ENCODE measurements at places on chromosomes 5 and 9. TPM values are rescaled to one million over a fixed set of nuclear protein-coding genes. Genes with fewer than 3 reads are reported as not detected.
A peak's percentile ranks its signal among the peaks of the same experiment; 100 is the strongest.

- DNase-seq = no peak
Observed at GRCh38 chr9:115596021-115596745, 478.2 kb upstream of the TNC start.

The PLPP7 gene
- total RNA-seq = 6.0 TPM

DNA sequence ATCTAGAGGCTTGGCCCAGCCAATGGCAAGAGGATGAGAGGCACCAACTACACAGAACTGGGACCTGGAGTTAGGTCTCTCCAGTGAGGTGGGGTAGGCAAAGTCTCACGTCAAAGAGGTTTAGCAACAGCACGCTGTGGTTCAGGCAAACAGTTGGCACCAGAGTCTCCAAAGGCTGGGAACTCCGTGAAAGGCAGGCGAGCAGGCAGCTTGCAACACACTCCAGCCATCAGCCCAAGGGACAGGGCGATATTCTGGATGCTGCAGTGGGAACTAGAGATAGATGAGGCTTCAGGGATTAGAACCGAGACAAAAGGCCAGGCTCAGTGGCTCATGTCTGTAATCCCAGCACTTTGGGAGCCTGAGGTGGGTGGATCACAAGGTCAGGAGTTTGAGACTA, 129.1 kb downstream of the PDZD2 start:
- no peak for DNase-seq

GRCh38 chr5:90570034-90570433, 11.4 kb downstream of the ADGRV1 start:
- no peak for DNase-seq

GRCh38 chr5:77086689-77087483, at the start of gene ZBED3:
Gene ZBED3 (minus strand): TSS chr5:77087285. CDS start chr5:77077878, 9,407 bp downstream.
- peak; percentile 80 for DNase-seq

DNA sequence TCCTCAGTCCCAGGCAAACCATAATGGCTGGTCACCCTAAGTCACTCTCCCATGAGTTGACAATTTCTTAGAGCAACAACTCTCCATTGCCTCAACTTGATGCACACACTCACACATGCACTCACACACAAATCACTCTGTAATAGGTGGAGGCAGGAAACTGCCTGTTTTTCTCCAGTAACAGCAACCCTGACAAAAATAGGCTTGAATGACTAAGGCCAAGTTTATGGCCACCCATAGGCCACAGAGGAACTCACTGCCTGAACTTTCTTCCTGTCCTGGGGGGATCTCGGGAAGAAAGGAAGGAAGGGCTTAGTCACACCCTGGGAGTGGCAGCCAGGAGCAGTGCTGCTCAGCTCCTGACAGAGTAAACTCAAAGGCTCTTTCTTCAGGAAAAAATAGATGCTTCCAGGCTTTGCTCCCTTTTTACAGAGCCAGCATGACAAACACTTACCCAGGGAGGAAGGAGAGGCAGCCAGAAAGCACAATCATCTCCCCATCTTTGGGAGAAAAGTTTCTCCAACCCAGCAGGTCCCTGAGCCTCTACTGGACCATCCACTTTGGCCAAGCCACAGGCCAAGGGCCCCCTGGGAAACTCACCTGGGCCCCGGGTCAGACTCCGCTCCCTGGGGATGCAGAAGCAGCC, 368 bp downstream of the SH3TC2 start:
- peak; percentile 95 for DNase-seq

- DNase-seq = no peak
Observed at GRCh38 chr5:157679801-157680200, 8.5 kb downstream of the C5orf52 start.

Measured in dermis blood vessel endothelial cell (primary cell).